Osteoblast (primary cell): ENCODE measurements at places on chromosomes 1 and 21.

- peak; percentile 97 for DNase-seq
Measured at GRCh38 chr1:12594966-12595756, 22.8 kb downstream of the DHRS3 start.

DNA sequence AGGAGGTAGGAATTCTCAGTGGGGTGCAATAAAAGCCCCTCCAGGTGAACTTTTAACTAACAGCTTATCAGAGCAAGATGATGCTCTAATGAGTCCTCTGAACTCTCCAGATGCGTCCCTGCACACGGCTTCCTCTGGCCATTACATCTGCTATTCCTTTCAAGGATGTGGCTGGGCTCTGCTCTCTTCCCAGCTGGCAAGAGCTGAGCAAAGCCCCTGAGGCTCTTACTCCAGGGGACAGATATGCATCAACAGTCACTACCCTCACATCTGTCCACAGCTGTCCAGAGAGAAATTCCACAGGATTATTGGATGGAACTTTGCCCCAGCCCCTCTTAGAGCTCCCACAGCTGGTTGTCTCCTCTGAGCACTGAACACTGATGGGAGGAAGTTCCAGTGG is 267.8 kb downstream of the C1orf94 start:
- no peak for DNase-seq

GRCh38 chr1:86868477-86868876 is 45.4 kb downstream of the SELENOF start:
- no peak for DNase-seq

DNA sequence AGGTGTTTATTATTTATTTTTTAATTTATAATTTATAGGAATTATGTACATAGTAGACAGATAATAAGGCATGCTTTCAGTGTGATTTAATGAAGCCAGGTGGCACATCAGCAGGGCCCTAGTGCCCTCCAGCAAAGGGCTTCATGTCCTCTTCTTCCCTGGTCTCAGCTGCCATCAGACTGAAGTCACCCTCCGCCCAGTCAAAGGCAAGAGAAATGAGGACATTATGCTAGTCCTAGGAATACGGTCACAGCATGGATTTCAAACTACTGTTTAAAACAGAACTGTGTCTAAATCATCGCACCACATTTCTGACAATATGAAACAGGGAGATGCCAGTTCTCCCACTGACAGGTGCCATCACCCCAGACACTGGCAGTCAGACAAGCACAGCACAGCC is 168.1 kb downstream of the SEC16B start:
- no peak for DNase-seq

- DNase-seq = no peak
Measured at GRCh38 chr21:45979651-45980050, 1.9 kb upstream of the COL6A1 start.
